ENCODE measurements at places on chromosomes 7 and 10. TPM values are rescaled to one million over a fixed set of nuclear protein-coding genes. Genes with fewer than 3 reads are reported as not detected.

DNA sequence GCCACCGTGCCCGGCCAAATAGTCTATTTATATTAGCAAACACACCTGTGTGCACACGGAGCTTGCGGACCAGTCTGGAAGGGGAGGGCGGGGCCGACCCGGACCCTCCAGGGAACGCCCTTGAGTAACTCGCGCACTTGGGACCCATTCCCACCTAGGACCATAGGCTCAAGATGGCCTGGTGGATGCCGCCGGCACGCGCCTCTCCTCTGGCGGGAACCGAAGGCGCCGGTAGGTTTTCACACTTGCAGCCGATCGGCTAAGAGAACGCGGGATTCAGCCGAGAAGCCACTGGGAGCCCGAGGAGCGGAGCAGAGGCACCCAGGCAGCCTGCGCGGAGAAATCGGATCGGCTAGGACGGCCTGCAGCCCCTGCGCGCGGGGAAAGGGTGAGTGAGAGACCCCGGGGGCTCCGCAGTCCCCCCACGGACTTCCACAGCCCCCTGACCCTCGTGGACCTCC is 18.9 kb downstream of the IFT22 start:
- no peak for DNase-seq
- no peak overlapping the region for H3K4me3 ChIP-seq
- no peaks in the 10 kb centered on the region for H3K27me3 ChIP-seq

- no peak overlapping the region for H3K4me3 ChIP-seq
- no peak for DNase-seq
- H3K27ac ChIP-seq, result no peak overlapping the region
- H3K36me3 ChIP-seq, result no peaks in the 10 kb centered on the region
- H3K4me1 ChIP-seq, result no peaks in the 10 kb centered on the region
Observed at GRCh38 chr7:47758546-47758945, 176.6 kb upstream of the TNS3 start.

- H3K4me1 ChIP-seq, result peaks cover 34% of the 10 kb centered on the region
- H3K36me3 ChIP-seq, result no peaks in the 10 kb centered on the region
- no peak for DNase-seq
- H3K4me3 ChIP-seq, result no peak overlapping the region
Observed at GRCh38 chr7:27171325-27171636, 2.8 kb downstream of the HOXA10 start.

The USP6NL gene
- total RNA-seq, result 6.6 TPM

- peak overlapping the region; percentile 97 for H3K27ac ChIP-seq
- peaks cover 49% of the 10 kb centered on the region for H3K4me1 ChIP-seq
- no peaks in the 10 kb centered on the region for H3K27me3 ChIP-seq
- H3K4me3 ChIP-seq, result peak overlapping the region; percentile 84
Observed at GRCh38 chr10:69089638-69090599, 2.0 kb downstream of the SRGN start.

The RPS24 gene
- total RNA-seq, result 1,177 TPM

The SCRN1 gene
- total RNA-seq, result 2.3 TPM

DNA sequence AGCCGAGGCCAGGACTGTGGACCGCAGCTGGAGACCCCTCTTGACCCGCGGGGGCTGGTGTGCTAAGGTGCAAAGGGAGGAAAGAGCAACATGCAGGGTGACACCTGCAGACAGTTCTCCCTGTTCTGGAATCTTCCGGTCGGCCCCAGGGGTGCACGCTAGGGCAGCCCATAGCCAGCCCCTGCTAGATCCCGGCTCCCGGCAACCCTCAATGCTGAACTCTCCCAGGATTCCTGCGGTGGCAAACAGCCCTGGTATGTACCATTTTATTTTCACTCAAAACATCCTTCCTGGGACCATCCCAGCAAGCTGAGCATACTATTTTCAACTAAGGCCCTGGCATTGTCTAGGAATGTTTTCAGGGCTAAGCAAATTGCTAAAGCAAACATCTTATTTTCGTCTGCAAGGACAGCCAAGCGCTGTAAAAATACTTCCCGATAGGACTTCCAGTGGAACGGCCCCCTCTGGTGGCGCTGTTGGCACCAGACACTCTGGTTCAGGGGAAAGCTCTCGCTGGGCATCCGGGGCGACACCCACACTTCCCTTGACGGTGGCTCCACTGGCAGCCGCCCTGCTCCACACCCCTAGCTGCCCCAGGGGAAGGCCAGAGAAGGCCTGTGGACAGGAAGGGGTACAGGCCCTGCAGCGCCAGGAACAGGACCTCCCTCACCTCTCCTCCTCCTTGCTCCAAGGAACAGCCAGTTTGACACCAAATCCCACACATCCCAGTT is 99.4 kb downstream of the CTBP2 start:
- no peaks in the 10 kb centered on the region for H3K27me3 ChIP-seq
- no peaks in the 10 kb centered on the region for H3K4me1 ChIP-seq
- no peak overlapping the region for H3K27ac ChIP-seq
- DNase-seq, result peak; percentile 19
- no peaks in the 10 kb centered on the region for H3K36me3 ChIP-seq
- no peak overlapping the region for H3K4me3 ChIP-seq

DNA sequence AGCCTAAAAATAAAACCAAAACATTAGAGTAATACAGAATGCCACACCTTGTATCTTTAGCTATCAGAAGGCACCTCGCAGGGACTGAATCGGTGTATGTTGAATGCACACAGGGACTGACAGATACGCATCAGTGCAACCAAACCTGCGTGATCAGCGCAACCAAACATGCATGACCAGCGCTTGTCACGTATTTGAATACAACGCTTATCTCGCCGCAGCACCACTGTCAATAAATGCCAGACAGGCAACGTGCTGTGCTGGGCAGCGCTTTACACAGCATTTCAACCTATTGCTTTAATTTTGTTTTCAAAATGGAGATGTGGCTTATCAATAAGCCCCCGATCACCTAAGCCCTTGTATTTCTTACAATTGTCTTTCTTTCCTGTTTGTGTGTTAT is 242.4 kb downstream of the SFMBT2 start:
- no peaks in the 10 kb centered on the region for H3K4me1 ChIP-seq
- DNase-seq, result no peak
- no peak overlapping the region for H3K4me3 ChIP-seq
- no peaks in the 10 kb centered on the region for H3K36me3 ChIP-seq
- H3K27ac ChIP-seq, result no peak overlapping the region
- H3K27me3 ChIP-seq, result no peaks in the 10 kb centered on the region

DNA sequence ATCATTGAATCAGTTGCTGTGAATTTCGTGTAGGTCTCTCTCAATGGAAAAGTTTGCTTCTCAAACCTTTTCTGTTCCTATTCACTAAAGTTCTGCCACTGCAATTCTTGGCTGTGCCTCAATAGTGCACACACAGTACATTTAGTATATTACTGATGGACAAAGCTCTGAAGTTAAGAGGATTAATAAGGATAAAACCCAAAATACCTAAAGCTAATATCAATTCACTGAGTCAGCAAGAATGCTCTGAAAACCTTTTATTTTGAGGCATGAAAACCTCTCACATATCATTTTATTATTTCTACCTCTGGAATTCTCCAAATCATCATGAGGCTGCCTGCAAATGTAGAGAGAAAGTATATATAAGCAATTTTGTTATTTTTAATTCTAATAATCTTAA is 633.4 kb upstream of the LRRTM3 start:
- no peaks in the 10 kb centered on the region for H3K4me1 ChIP-seq
- no peaks in the 10 kb centered on the region for H3K36me3 ChIP-seq
- DNase-seq, result no peak
- H3K27ac ChIP-seq, result no peak overlapping the region
- no peaks in the 10 kb centered on the region for H3K27me3 ChIP-seq

The SLC39A12 gene
- not detected for total RNA-seq

The ZCCHC24 gene
- 0.73 TPM for total RNA-seq

The NRP1 gene
- 3.2 TPM for total RNA-seq

DNA sequence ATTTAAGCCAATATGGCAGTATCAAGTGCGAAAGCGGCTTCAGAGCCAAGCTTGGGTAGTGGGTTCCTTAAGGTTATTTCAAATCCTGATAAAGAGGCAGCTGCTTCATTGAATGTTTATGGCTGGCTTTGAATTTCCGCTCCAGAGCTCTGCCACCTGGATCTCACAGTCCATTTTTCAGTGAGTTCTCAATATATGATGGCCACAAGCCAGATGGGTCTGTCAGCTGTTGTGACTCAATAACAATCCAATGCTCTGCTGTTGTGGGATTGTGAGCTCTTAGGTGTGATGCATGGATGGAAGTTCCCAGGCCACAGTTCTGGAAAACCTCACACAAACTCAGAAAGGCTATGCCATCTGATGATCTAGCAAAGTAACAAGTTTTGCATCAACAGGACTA is 743.8 kb upstream of the LRRN3 start:
- H3K27me3 ChIP-seq, result no peaks in the 10 kb centered on the region
- H3K4me1 ChIP-seq, result no peaks in the 10 kb centered on the region
- H3K4me3 ChIP-seq, result no peak overlapping the region
- no peaks in the 10 kb centered on the region for H3K36me3 ChIP-seq
- DNase-seq, result no peak

The CHAT gene
- total RNA-seq, result not detected

DNA sequence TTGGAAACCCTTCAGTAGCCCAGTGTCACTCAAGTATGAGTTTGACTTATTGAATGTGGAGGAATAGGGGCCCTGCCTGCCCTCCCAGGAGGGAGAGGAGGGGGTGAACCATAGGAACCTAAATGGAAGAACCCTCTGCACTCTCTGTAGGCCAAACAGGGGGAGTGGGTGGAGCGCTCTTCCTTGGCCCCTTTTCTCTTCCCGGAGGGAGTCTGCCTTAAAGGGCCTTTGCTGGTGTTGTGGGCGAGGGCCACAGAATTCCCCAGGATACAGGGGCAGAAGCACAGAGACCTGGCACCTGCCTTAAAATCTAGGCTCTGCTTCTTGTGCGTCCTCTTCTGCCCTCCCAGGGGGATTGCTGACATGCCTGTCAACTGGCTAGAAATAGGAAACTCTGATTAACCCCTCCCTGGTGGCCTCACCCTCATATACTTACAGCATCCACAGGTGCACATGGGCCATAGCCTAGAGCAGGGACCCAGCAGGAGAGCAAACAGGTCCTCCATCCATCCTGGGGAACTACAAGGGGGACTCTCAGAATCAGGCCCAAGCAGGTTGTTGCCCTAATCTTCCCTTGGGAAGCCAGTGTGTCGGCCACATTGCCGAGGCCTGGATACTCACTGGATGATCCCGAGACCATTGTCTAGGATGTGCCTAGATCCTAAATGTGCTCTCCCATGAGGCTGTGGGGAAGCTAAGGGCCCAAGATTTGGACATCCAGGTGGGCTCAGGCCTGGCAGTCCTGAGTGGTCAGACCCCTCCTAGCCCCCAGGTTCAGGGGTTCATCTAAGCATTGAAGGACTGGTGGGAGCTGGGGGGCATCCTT is 3.4 kb downstream of the TRIM8 start:
- DNase-seq, result no peak
- H3K4me1 ChIP-seq, result peaks cover 57% of the 10 kb centered on the region
- H3K27me3 ChIP-seq, result no peaks in the 10 kb centered on the region
- H3K36me3 ChIP-seq, result peaks cover 12% of the 10 kb centered on the region
- peak overlapping the region; percentile 99 for H3K4me3 ChIP-seq

The BPGM gene
- 12.7 TPM for total RNA-seq

DNA sequence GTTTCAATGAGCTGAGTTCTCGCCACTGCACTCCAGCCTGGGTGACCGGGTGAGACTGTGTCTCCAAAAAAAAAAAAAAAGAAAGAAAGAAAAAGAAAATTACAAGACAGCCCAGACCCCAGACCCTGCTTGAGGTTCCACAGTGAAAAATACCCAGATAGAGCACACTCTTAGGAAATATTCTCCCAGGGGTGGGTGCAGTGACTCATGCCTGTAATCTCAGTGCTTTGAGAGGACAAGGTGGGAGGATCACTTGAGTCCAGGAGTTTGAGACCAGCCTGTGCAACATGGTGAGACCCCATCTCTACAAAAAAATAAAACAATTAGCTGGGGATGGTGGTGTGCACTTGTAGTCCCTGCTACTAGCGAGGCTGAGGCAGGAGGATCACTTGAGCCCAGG is 41.1 kb upstream of the GTF2IRD1 start:
- no peaks in the 10 kb centered on the region for H3K27me3 ChIP-seq
- no peak for DNase-seq
- no peak overlapping the region for H3K27ac ChIP-seq
- no peak overlapping the region for H3K4me3 ChIP-seq
- H3K4me1 ChIP-seq, result no peaks in the 10 kb centered on the region

The ASIC3 gene
- total RNA-seq, result 10.2 TPM

- H3K27ac ChIP-seq, result no peak overlapping the region
- no peak overlapping the region for H3K4me3 ChIP-seq
- H3K27me3 ChIP-seq, result no peaks in the 10 kb centered on the region
- no peaks in the 10 kb centered on the region for H3K36me3 ChIP-seq
Observed at GRCh38 chr7:114832906-114833595, 88.8 kb upstream of the MDFIC start.

DNA sequence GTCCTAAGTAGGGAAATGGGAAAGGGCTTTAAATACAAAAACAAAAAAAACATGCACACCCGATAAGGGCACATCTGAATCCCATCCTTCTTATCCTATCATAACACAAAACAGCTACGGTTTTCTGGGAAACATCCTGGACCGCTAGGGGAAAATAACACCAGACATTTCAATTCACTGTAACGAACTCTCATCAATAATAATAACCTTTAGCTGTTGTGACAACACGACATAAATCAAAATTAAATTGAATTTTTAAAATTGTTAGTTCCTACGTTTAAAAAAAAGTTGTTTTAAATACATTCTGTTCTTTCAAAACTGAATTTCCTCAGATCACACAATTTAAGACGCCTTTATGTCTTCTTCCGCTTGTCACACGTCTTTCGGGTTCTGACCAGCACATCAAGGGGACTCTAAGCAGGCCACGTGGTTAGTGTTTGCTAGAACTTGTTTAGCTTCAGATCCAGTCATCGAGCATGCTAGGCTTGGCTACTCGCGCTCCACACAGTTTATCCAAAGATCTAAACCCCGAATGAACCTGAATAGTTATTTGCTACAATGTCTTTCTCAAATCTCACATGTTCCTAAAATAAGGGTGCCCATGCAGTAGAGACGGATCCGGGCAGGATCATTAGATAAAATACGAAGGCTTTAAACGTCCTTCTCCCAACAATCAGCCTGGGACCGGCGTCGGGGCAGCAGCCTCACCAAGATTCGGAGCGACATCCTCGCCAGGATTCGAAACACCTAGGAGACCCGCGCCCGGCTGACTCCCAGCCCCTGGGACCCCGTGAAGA is 839 bp downstream of the IKZF5 start:
- DNase-seq, result peak; percentile 57
- peaks cover 28% of the 10 kb centered on the region for H3K4me1 ChIP-seq
- H3K27me3 ChIP-seq, result no peaks in the 10 kb centered on the region
- peak overlapping the region; percentile 92 for H3K27ac ChIP-seq

GRCh38 chr7:142563470-142563869 is 185.8 kb upstream of the PRSS1 start:
- H3K4me3 ChIP-seq, result no peak overlapping the region
- DNase-seq, result no peak
- H3K36me3 ChIP-seq, result no peaks in the 10 kb centered on the region
- H3K4me1 ChIP-seq, result no peaks in the 10 kb centered on the region

DNA sequence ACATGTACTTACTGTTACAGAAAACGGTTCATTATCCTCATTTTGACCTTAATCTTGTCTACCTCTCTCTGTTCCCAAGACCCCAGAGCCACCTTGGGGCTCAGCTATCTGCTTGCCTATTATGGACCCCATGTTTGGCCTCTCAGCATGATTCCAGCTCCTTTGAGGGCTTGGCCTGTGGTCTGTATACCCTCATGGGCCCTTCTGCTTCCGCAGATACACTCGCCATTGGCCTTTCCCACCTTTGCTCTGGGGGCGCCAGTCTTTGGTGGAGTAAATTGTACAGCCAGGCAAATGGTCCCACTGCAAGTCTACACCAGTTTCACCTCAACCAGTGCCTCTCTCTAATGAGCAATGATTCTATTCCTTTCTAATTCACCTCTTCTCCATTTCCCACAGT is 109.2 kb upstream of the ZNF746 start:
- H3K36me3 ChIP-seq, result peaks cover 14% of the 10 kb centered on the region
- H3K4me1 ChIP-seq, result no peaks in the 10 kb centered on the region
- H3K27ac ChIP-seq, result no peak overlapping the region
- no peak overlapping the region for H3K4me3 ChIP-seq
